Fibroblast of skin of left quadriceps (primary cell): ENCODE measurements at places on chromosomes 12 and 14.

- no peak for DNase-seq
Observed at GRCh38 chr14:89029961-89030694, 205.7 kb downstream of the TTC8 start.

DNA sequence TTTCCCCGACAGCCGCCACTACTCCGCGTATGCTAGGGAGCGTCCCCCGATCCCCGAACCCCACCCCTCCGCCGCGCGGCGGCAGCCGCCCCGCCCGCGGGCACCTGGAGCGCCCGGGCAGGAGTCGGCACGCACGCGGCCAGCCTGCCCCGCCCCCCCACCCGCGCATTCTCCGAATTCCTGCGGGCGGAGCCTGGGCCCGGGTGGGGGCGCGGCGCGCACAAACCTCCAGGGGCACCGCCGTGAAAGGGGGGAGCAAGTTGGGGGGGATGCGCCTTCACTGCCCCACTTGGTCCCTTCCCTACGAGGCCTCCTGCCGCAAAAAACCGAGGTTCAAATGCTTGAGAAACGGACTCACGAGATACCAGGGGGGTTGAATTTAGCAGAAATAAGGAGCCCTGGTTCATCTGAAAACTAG is 1.7 kb downstream of the AJUBA start:
- no peak for DNase-seq

DNA sequence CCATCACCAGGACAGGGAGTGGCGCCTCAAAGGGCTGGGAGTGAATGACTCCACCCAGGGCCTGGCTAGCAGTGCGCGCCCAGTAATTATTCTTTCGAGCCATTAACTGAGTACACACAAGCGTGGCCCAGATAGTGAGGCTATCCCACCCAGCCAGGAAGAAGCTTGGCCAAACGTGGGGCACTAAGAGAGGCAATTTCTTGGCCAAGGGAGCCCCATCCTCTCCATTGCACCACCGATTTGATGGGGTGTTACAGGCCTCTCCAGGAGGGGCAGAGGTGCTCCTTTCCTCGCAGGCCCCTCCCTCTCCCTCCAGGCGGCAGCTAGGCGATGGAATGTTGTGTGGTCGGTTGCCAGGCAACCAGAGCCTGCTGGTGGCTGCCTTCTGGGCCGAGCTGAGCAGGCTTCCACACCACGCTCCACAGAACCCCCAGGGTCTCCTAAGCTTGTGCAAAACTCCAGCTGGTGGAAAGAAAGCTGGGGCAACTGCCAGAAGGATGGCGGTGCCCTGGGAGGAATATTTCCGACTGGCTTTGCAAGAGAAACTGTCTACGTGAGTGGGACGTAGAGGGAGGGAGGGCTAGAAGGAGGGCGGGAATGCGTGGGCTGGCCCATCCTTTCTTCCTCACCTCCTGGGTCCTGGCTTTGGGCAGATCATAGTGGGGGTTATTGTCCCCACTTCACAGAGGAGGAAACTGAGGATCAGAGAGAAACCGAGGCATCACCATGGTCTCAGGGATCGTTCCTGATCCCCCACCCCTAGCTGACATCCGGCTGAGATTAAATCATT is at the start of gene CFAP73:
TSS of gene CFAP73 (plus strand) at position 364 of the 790 bp plus-strand sequence. CDS start at position 498, 134 bp downstream.
- DNase-seq: peak; percentile 69

DNA sequence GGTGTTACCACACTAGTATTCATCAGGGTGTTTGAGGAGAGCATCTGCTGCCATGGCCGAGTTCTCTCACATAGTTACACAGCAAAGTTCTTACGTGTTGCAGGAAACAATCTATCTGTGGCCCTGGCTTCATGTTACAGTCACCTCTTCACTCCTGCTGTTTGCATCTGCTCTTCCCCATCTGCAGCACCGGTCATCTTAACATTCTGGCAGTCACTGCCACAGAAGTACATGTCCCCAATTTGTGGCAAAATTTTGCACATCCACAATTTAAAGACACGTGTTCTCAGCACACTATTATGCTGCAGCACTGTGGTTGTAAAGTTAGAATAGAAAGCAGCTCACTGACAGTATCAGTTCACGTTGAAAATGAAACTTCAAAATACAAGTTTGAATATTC is 23.2 kb downstream of the MAPK1IP1L start:
- no peak for DNase-seq

DNA sequence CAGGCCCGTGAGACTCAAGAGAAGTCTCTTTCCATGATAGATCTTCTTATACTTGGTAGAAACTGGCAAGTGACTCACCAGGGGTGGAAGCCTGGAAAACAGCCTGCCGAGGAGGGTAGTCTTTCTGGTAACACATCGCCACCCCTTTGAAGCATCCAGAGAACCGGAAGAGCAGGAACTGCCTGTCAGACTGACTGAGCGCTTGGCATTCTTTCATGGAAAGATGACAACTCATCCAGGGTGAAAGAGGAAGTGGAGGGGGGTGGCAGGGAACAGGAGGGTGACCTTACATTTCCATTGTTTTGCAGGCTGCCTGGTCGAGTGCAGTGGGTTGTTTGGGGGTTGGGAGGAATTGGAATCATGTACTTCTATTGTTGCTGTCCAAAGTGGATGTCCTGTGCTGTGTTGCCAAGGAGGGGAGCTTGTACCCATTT is 34.5 kb downstream of the PRKCH start:
- DNase-seq: peak; percentile 1

DNA sequence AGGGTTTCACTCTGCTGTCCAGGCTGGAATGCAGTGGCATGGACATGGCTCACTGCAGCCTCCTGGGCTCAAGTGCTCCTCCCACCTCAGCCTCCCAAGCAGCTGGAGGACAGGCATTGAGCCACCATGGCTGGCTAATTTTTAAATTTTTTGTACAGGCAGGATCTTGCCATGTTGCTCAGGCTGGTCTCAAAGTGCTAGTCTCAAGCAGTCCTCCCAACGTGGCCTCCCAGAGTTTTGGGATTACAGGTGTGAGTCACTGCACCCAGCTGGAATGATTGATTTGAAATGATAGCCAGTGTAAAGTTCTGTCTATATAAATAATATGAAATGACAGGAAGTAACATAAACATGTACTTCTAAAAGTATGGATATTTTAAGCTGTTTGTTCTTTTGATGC is 172.7 kb downstream of the FUT8 start:
- no peak for DNase-seq

DNA sequence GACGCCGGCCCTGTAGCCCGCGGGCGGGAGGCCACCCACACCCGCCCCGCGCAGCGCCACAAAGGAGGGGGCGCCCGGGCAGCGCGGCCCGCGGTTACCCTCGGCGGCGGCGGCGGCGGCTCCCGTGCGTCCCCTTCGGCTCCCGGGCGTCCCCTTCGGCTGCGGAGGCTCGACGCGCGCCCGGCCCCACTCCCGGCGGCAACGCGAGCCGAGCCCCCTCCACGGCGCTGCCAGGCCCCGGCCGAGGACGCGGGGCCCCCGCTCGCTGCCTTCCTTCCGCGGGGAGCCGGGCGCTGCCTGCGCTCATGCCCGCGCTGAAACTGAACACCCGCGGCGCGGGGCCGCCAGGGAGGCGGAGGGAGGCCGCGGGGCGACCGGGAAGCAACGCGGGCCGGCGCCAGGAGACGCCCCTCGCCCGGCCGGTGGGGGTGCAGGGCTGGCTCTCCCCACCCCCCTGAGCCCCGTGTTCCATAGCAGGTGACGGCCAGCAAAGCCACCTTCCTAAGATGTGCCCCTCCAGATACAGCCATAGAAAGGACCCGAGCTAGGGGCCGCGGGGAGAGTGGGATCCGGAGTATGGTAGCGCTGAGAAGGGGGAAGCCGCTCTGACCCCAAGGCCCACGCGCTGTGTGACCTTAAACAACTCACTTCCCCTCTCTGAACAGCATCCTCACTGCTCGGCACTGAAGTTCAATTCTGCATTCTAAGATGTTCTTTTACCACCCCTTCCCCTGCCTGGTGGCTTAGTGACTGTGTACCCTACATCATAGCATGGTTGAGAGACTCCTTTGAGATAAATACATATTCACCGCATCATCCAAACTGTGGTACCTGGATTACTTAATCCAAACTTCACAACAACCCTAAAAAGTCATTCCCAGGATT is 42.8 kb downstream of the KDM2B start:
- no peak for DNase-seq

- no peak for DNase-seq
Observed at GRCh38 chr12:21350975-21351374, 16.3 kb upstream of the SLCO1A2 start.
